Peyer's patch (tissue), 4 donors: ENCODE measurements at places on chromosomes 1 and 21. TPM values are rescaled to one million over a fixed set of nuclear protein-coding genes. Genes with fewer than 3 reads are reported as not detected.

- no peak for DNase-seq
Observed at GRCh38 chr1:231107600-231108326, 54.1 kb upstream of the TRIM67 start.

GRCh38 chr1:198876371-198876871 lies 237.6 kb downstream of the PTPRC start:
- DNase-seq = no peak

DNA sequence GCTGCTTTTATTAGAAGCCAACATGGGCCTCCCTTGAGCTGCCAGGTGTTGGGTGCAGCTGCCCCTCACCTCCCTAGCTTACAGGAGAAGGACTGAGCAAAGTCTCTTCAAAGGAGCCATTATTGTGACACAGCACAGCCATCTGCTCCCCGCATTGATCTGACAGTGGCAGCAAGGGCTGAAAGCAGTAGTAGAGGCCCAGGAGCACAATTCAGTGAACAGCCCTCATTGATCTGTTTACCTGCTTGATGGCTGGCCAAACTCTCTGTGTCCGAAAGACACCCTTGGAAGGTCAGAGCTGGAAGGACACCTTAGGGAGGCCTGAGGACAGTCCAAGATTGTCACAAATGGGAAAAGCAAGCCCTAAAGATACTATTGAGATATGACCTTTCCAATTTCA lies 14.5 kb downstream of the HMGB4 start:
- DNase-seq = no peak

DNA sequence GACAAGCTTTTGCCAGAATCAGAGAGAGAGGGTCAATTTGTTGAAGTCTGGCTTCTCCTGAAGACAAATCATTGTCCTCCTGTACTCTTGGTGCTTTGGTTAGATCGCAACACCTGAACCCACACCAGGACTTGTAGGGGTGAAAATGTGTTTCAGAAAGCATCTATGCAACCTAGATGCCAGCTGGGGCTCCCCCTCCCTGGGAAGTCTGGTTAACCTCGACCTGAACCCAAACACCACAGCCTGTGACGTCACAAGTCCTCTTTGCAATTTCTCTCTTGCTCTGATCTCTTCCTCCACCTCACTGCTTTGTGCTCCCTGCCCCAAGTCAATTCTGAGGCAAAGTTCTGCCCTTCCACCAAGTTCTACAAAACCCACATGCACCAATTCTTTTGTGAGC lies 42.8 kb upstream of the USP24 start:
- DNase-seq = peak; percentile 86

DNA sequence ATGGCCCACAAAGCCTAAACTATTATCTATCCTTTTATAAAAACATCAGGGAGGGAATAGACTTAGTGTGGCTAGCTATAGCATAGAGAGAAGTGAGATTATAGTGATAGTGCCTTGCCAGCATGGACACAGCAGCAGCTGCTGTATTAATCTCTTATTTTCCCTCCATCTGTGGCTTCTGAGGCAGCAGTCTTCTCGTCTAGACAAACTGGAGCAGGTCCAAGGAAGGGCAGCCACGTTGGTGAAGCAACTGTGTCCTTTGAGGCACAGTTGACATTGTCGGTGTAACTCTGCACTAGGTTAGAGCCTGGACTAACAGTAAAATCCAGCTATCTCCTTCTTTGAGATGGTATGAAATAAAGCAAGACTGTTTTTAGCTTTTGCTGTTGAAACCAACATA lies 131.3 kb downstream of the CACHD1 start:
- no peak for DNase-seq

GRCh38 chr1:166304131-166304530 lies 137.3 kb upstream of the FAM78B start:
- no peak for DNase-seq

- DNase-seq = no peak
Observed at GRCh38 chr21:27202301-27202700, 235.4 kb upstream of the ADAMTS5 start.

DNA sequence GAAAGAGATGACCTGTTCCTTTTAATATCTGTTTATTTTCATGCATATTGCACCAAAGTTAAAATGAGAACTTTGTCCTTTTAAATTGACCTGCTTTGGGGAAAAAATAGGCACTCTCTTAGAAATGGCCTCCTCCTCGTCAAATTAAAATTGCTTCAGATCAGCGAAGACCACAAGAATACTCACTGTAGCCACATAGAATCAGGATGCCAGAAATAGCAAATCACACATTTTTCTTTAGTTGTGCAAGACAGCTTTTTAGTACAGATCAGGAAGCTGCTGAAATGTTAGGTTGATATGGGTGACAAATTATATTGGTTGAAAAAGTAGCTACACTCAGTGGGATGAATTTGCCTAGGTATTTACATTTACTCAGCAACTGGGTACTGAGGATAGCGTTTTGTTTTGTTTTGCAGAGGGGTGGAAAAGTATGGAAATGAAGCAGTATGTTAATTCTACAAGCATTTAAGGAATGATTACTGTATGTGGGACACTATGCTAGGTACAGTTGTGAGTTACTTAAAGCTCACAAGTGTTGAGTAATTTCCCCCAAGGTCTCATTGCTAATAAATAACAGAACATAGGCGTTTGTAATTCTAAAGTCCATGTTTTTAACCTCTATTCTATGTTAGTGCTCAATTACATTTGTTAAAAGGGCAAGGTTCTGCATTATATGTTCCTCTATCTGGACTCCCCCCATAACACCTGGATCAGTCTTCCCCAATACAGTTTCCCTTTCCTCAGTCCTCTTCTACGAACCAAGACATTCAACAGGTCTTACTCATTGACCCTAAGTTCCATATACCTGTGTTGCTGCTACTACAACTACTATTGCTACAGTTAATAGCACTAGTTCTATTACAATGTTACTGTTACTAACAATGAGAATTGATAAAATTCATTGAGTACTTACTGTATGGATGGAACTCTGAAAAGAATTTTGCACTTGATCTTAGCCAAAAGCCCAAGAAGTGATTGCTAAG lies 99.4 kb upstream of the S1PR1 start:
- DNase-seq = no peak

- no peak for DNase-seq
Observed at GRCh38 chr1:221230605-221231004, 351.4 kb downstream of the HLX start.

TRAF3IP3 gene
- 13.4 TPM for total RNA-seq

FNBP1L gene
- total RNA-seq = 63.7 TPM

GRCh38 chr1:96772349-96772748 lies 50.8 kb downstream of the PTBP2 start:
- DNase-seq = no peak

ELK4 gene
- total RNA-seq = 66.8 TPM

PLEKHM2 gene
- total RNA-seq = 20.0 TPM
